ENCODE measurements at places on chromosomes 4 and X. TPM values are rescaled to one million over a fixed set of nuclear protein-coding genes. Genes with fewer than 3 reads are reported as not detected.

GRCh38 chr4:186514271-186514950 is 41.0 kb downstream of the MTNR1A start:
- DNase-seq = no peak

DNA sequence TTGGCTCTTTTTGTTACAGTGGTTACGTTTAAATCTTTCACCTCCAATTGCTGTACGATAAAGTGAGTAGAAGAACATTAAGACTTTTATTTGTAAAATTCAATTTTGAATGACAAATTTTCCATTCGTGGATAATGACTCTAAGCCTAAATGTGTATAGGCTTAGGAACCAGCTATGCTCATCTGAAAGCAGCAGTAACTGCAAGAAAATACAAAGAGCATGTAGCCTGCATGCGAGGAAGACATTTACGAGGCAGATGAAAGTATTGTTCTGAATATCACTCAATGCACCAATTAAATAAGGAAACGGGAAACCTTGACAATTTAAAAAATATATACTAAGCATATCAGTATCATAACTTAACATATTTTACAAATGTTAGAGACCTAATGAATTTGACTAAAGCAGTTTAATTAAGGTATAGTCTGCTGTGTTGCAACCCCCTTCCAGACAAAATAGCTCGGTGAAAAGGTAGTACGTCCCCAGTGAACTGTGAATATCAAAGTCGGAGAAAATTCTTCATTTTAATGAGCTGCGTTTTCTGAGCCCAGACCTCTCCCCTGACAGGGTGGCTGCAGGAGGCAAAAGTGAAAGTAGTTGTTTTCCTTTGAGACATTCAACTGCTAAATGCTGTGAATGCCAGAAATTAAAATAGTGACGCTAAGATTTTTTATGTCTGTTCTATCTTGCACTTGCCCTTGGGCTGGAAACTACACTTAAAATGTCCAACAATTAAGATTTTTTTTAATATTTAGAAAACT is 1236.5 kb upstream of the TENM3 start:
- DNase-seq = no peak

DNA sequence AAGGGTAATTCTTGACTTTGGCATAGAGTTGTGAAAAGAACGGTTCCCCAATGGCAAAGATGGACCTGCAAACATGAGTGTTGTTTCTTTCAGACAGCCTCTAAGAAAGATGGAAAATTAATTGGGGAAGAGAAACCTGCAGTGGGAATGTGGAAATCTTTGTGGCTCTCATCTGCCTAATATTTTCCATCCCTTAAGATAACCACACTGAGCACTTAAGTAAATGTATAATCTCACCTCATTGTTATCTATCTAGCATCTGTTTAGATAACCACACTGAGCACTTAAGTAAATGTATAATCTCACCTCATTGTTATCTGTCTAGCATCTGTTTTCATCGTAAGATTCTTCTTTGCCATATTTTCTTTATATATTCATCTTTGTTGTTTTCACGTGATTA is 149.3 kb downstream of the NWD2 start:
- DNase-seq = no peak

DNA sequence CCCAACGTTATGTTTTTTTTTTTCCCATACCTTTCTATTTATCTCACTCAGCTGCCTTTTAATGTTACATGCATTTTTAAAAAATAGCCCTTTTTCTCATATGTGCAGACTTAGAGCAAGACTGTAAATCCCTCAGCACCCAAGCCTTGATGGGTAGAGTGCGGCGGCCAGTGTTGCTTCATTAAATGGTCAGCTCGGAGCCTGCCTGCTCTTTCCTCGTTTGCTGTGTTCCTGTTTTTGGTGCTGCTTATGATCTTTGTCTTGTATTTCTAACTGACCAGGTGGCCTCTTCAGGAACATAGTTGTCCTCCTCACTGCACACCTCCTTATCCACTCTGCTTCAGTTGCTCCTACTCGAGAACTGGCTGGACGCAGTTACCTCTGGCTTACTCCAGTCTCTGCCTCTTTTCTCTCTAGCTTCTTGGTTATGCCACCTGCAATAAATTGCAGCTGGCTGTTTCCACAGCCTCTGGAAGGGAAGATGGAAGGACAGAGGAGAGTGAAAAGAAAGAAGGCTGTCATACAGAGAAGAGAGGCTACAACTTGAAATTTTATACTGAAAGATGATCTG is 10.7 kb downstream of the RBPJ start:
- no peak for DNase-seq

- no peak for DNase-seq
These were observed 177.7 kb downstream of the CRLF2 start for GRCh38 chrX:1034717-1035116.

Gene SRPX2
- 0.34 TPM for total RNA-seq

- no peak for DNase-seq
These were observed 81.3 kb downstream of the PPP1R2C start for GRCh38 chrX:42696536-42697124.

Gene RTL5
- total RNA-seq = 1.0 TPM

DNA sequence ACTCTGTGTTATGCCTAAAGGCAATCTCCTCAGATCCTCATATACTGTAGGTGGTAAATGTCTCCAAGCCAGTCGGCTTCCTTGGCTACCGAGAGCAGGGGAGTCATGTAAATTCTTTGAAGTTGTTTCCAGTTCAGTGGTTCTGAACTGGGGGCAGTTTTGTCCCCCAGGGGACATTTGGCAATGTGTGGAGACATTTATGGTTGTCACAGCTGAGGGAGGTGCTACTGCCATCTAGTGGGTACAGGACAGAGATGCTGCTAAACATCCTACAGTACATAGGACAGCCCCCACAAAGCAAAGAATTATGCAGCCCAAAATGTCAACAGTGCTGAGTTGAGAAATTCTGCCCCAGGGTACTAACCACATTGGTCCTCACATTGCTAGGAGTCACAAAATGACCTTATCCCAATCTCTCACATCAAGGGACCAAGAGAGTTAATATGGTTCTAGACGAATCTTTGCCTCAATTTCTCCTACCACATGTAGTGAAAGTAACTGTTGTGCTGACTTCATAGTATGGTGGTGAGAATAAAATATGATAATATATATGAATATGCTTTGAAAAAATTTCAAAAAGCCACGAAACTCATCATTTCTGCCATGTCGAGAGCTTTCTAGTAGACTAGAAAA is 104.4 kb upstream of the ARHGAP24 start:
- peak; percentile 52 for DNase-seq

GRCh38 chr4:84964995-84965552 is 1.4 kb downstream of the WDFY3 start:
- no peak for DNase-seq

- DNase-seq = no peak
These were observed 76.4 kb downstream of the EGF start for GRCh38 chr4:109989044-109989443.

Gene CITED1
- 2.2 TPM for total RNA-seq

GRCh38 chr4:89753601-89754066 is 83.3 kb downstream of the SNCA start:
- no peak for DNase-seq

- no peak for DNase-seq
These were observed 119.8 kb downstream of the SPOCK3 start for GRCh38 chr4:167114416-167114971.

GRCh38 chr4:122783301-122784215 is 43.1 kb upstream of the FGF2 start:
- peak; percentile 78 for DNase-seq

Gene DDX53
- not detected for total RNA-seq

Gene MAGIX
- 1.2 TPM for total RNA-seq

DNA sequence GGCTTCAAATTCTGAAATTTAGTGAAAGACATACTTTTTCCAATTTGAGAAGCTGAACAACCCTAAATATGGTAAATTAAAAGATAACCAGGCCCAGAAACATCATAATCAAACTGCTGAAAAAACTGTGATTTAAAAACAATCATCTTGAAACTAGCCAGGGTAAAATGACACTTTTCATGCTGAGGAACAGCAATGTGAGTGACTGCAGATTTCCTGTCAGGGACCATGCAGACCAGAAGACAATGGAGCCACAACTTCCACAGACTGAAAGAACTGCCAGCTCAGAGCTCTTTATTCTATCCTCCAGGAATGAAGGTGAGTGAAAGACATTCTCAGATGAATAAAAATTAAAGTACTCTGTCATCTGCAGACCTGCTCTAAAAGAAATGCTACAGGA is 73.3 kb downstream of the NAT8L start:
- DNase-seq = no peak

Gene ETDB
- total RNA-seq = not detected

Gene TNIP3
- not detected for total RNA-seq

Gene ITM2A
- total RNA-seq = 43.4 TPM

DNA sequence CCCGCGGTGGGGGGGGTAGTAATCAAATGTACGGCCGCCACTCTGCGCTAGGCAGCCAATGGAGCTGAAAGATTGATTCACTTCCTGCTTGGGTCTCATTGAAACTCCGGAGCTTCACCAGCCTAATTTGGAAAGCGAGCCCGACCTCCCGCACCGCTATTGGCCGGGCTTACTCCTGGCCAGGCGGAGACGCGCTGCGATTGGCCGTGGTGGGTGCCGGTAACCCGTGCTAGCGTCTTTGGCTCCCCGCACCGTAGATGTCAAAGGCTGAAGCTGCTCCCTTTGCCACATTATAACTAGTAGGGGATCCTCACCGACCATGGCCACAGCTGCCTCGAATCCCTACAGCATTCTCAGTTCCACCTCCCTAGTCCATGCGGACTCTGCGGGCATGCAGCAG is at the start of gene POU3F4:
Gene POU3F4 (plus strand): TSS at position 285 of the 400 bp plus-strand sequence. CDS start 35 bp downstream, at position 320.
- DNase-seq = peak; percentile 75
